ENCODE measurements at places on chromosomes 3 and 15. TPM values are rescaled to one million over a fixed set of nuclear protein-coding genes. Genes with fewer than 3 reads are reported as not detected.

Gene INTS14
- 32.0 TPM for total RNA-seq

Gene PIAS1
- 11.3 TPM for total RNA-seq

Gene SEMA6D
- 1.7 TPM for total RNA-seq

Gene ALS2CL
- total RNA-seq: 64.6 TPM

Gene YEATS2
- 34.9 TPM for total RNA-seq

Gene XIRP1
- total RNA-seq: not detected

Gene AP3S2
- total RNA-seq: 40.7 TPM

Gene ECE2
- total RNA-seq: under 0.01 TPM

Gene DLL4
- total RNA-seq: under 0.01 TPM

Gene PLA1A
- 0.96 TPM for total RNA-seq

Gene FOXB1
- total RNA-seq: not detected

Gene OIP5
- 1.1 TPM for total RNA-seq

Gene OXTR
- 1.7 TPM for total RNA-seq

Gene TP63
- 73.3 TPM for total RNA-seq

Gene GHSR
- total RNA-seq: not detected

Gene PLCB2
- not detected for total RNA-seq

Gene KLHL6
- not detected for total RNA-seq

Gene ALDH1L1
- 0.72 TPM for total RNA-seq

Gene DPPA2
- total RNA-seq: not detected

Gene CCDC39
- not detected for total RNA-seq

Gene SV2B
- 0.24 TPM for total RNA-seq

Gene REC114
- total RNA-seq: not detected

Gene SNURF
- total RNA-seq: 1.7 TPM

Gene NCKIPSD
- 11.8 TPM for total RNA-seq

Gene VWA5B2
- not detected for total RNA-seq

Gene PROS1
- 9.6 TPM for total RNA-seq

Gene CPNE4
- total RNA-seq: 0.24 TPM

Measured in tracheal epithelial cell (primary cell).